ENCODE measurements at places on chromosomes 2 and 18.

DNA sequence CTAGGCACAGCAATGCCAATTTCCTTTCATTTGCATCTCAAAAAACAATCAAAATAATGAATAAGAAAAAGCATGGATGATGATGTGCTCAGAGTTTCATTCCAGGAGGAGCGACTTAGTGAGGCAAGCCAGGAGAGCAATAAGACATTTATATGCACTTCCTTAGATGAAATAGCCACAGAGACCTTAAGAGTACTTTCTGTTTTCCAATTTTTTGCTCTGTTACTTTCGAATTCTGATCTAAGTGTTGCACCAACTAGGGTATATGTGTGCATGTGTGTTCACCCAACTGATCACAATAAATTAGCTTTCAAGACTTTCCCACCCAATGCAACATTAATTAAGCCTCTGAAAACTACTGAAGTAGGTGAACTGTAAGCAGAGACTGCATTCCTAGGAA lies 709 bp downstream of the RAB27B start:
- DNase-seq = no peak

GRCh38 chr2:114688241-114688640 lies 245.8 kb downstream of the DPP10 start:
- DNase-seq = no peak

- no peak for DNase-seq
Measured at GRCh38 chr2:105175231-105175630, 66.3 kb upstream of the GPR45 start.

DNA sequence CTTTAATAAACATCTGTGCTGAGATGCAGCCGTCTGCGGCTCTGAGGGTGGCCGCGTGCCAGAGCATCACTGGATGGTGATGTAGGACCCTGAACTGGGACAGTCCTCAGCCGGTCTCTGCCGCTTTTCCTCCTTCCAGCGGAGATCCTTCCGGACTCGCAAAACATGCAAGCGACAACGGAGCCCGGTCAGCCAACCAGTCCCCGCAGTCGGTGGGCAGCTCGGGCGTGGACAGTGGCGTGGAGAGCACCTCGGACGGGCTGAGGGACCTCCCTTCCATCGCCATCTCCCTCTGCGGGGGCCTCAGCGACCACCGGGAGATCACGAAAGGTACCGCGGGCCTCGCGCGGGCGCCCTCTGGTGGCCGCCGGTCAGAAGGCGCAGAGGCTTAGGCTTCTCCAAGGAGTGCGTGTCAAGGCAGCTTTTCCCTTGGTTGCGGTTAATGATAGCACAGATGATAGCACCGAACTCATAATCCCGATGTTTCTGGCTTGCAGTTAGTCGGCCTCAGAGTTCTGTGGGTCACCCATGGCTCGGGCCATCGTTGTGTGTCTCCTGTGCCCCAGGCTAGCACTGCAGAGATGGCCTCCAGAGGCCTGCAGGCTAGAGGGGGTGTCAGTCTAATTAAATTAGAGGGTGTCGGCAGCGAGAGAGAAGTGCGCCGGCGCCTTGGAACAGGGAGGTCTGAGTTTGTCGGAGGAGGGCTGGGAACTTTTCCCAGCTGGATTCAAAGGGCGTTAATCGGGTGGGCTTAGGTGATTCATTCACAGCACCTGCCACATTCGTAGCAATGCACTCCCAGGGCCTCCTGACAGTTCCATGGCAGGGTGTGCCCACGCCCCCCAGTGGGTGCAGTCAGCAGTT lies 38.5 kb downstream of the LPIN1 start:
- DNase-seq = peak; percentile 21

- DNase-seq = no peak
Measured at GRCh38 chr18:67961701-67962440, 445.4 kb upstream of the DSEL start.

- no peak for DNase-seq
Measured at GRCh38 chr2:39568561-39569006, 97.1 kb upstream of the TMEM178A start.

- DNase-seq = no peak
Measured at GRCh38 chr2:118845005-118845521, 2.4 kb downstream of the EN1 start.

GRCh38 chr18:13913205-13913604 lies 2.1 kb downstream of the MC2R start:
- no peak for DNase-seq

- DNase-seq = no peak
Measured at GRCh38 chr2:212381428-212382102, 157.0 kb downstream of the ERBB4 start.

GRCh38 chr18:2890606-2891005 lies 43.8 kb downstream of the EMILIN2 start:
- DNase-seq = no peak

Data from activated CD4-positive, CD25-positive, alpha-beta regulatory T cell (primary cell).